ENCODE measurements at places on chromosomes 3 and 15. TPM values are rescaled to one million over a fixed set of nuclear protein-coding genes. Genes with fewer than 3 reads are reported as not detected.
A peak's percentile ranks its signal among the peaks of the same experiment; 100 is the strongest.

GRCh38 chr3:127689266-127689860, 16.6 kb downstream of the ABTB1 start:
- no peaks in the 10 kb centered on the region for H3K27me3 ChIP-seq
- peaks cover 7% of the 10 kb centered on the region for H3K4me1 ChIP-seq
- H3K27ac ChIP-seq = no peak overlapping the region
- DNase-seq = no peak
- H3K36me3 ChIP-seq = no peaks in the 10 kb centered on the region

Gene SCN5A
- 1.9 TPM for total RNA-seq

DNA sequence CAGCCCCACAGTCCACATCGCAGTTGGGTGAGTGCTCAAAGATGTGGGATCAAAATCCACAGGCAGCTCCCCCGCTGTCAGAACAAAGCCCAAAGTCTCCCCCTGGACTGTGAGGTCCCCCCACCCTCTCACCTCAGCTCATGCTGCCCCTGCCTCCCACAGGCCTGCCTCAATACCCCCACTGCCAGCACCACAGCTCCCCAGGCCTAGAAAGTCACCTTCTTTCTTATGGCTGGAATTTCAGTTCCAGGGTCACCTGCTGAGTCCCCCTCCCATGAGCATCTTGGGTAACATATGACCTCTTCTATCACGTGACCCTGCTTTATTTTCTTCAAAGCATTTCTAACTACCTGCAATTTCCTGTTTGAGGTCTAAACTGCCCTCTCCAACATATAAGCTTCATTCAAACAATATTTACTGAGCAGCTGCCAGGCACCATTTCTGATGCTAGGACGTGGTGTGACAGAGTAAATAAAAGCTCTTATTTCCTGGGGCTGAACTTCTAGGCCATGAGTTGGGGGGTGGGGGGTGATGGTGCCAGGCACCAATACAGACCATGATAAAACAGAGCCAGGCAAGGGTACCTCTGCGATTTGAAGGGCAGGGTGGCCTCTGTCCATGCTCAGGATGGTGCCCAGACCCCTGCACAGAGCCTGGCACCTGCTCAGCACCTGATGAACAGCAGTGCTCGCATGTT, 2.4 kb upstream of the TMEM89 start:
- DNase-seq = no peak
- no peaks in the 10 kb centered on the region for H3K27me3 ChIP-seq
- H3K36me3 ChIP-seq = peaks cover 3% of the 10 kb centered on the region
- no peak overlapping the region for H3K4me3 ChIP-seq
- no peak overlapping the region for H3K27ac ChIP-seq

- H3K27me3 ChIP-seq = no peaks in the 10 kb centered on the region
- DNase-seq = no peak
These were observed 14.8 kb downstream of the WDR53 start for GRCh38 chr3:196553551-196553950.

DNA sequence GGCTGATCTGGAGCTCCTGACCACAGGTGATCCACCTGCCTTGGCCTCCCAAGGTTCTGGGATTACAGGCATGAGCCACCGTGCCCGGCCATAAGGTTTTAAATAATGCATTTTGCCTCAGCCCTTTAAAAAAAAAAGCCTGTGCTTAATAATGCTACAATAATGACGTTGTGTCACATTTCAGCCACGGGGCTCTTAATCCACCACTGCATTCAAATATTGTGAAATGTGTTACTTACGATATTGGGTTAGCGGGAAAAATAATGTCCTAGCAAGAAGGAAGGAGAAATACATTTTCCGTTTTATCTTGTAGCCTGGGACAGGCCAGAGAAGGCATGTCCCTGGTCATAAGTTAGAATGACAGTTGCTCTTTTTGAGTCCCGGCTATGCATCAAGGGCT, 17.6 kb downstream of the PAQR5 start:
- no peaks in the 10 kb centered on the region for H3K27me3 ChIP-seq
- DNase-seq = no peak
- H3K27ac ChIP-seq = no peak overlapping the region

DNA sequence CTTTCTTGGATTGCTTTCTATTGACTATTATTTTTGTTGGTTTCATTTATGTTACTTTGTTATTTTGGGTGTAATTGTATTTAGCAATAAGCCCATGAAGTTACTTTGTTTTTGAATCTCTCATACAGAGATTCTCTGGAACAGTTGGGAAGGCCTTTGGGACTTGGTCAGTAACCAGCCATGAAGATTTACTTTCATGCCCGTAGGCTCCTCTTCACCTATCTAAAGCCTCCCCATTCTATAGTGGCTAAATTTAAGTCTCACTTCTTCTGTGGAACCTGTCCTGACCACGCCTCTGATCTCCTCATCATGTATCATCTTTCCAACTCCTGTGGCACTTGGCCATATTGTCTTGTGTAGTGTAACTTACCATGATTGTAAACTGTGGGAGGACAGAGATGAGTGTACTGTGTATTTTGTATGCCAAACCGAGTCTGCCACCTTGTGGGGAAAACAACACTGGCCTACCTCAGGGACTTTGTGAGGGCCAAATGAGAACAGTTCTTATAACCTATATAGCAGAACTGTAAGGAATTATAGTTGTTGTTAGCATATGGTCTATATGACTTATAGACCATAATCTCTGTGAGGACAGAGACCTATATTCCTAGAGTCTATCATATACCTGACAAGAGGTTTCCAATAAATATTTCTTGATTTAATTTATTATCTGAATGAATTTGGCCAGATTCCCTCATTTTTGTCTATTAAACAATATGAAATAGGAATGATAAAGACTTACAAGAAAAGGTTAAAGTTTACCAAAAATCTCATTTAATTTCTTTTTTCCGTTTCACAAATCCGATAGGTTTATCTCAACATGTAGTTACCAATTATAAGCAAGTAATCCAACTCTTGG, 75.0 kb downstream of the STARD9 start:
- peak; percentile 53 for DNase-seq
- H3K27ac ChIP-seq = no peak overlapping the region
- H3K27me3 ChIP-seq = no peaks in the 10 kb centered on the region
- H3K36me3 ChIP-seq = no peaks in the 10 kb centered on the region
- no peaks in the 10 kb centered on the region for H3K4me1 ChIP-seq

DNA sequence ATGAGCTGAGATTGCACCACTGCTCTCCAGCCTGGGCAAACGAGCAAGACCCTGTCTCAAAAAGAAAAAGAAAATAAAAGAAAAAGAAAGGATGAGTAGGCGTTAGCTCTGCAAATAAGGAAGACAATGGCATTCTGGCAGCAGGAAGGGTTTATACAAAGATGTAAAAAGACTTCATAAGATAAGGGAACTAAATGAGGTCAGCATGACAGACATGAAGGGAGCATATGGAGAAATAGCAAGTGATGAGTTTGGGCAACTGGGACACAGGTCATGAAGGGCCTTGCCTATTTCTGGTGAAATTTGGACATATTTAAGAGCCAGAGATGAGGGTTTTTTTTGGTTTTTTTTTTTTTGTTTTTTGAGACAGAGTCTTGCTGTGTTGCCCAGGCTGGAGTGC, 24.5 kb downstream of the TMEM266 start:
- H3K27me3 ChIP-seq = no peaks in the 10 kb centered on the region
- no peak overlapping the region for H3K4me3 ChIP-seq
- H3K4me1 ChIP-seq = no peaks in the 10 kb centered on the region

Gene MYRIP
- total RNA-seq = 3.4 TPM

- no peak overlapping the region for H3K4me3 ChIP-seq
- no peaks in the 10 kb centered on the region for H3K27me3 ChIP-seq
- DNase-seq = no peak
These were observed 97.2 kb upstream of the CTNNB1 start for GRCh38 chr3:41102053-41102556.

GRCh38 chr15:29456255-29456654, 186.6 kb upstream of the NSMCE3 start:
- H3K27me3 ChIP-seq = no peaks in the 10 kb centered on the region
- no peak overlapping the region for H3K4me3 ChIP-seq
- no peak overlapping the region for H3K27ac ChIP-seq
- no peak for DNase-seq

Gene RARB
- total RNA-seq = 19.3 TPM

Gene GRAMD1C
- total RNA-seq = 10.0 TPM

Gene DNAH1
- total RNA-seq = 8.8 TPM

DNA sequence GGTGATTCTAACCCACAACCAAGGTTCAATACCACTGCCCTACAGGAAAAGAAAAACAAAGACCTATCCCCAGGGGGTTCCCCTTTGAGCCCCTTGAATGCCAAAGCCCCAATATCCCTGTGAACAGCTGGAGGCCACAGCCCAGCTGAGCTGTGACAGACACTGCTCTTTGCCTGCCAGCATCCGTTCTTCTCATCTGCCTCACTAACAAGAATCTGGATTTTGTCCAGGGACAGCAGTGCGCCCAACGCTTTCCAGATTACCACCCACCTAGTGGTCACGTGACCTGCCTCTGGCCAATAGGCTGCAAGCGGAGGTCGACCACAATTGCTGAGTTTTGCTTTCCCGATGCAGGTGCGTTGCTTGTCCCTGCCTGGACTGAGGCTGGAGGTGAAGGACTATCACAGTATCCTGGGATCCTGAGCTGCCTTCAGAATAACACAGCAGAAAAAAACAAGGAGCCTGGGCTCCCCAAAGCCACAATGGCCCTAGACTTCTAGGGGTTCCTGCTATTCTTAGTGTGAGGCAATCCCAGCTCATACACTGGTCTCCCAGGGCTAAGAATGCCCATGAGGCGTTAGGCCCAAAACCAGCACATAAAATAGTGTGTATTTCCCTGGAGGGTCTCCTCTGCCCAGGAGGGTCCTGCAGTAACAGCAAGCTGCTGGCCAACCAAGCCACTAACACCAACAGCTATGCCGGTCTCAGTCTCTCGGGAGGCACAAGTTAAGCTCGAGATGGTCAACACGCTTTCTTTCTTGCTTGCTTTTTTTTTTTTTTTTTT, 13.8 kb downstream of the BDH1 start:
- DNase-seq = peak; percentile 44
- H3K27me3 ChIP-seq = no peaks in the 10 kb centered on the region
- H3K36me3 ChIP-seq = no peaks in the 10 kb centered on the region
- H3K4me1 ChIP-seq = peaks cover 20% of the 10 kb centered on the region
- H3K4me3 ChIP-seq = no peak overlapping the region

- no peak overlapping the region for H3K4me3 ChIP-seq
- no peaks in the 10 kb centered on the region for H3K27me3 ChIP-seq
- H3K36me3 ChIP-seq = no peaks in the 10 kb centered on the region
These were observed 30.0 kb upstream of the AKAP13 start for GRCh38 chr15:85350395-85350794.

Gene LNP1
- total RNA-seq = 10.7 TPM

- H3K27me3 ChIP-seq = no peaks in the 10 kb centered on the region
- no peaks in the 10 kb centered on the region for H3K36me3 ChIP-seq
- H3K4me1 ChIP-seq = no peaks in the 10 kb centered on the region
- no peak overlapping the region for H3K27ac ChIP-seq
These were observed 58.9 kb downstream of the TMEM41A start for GRCh38 chr3:185439745-185440466.

DNA sequence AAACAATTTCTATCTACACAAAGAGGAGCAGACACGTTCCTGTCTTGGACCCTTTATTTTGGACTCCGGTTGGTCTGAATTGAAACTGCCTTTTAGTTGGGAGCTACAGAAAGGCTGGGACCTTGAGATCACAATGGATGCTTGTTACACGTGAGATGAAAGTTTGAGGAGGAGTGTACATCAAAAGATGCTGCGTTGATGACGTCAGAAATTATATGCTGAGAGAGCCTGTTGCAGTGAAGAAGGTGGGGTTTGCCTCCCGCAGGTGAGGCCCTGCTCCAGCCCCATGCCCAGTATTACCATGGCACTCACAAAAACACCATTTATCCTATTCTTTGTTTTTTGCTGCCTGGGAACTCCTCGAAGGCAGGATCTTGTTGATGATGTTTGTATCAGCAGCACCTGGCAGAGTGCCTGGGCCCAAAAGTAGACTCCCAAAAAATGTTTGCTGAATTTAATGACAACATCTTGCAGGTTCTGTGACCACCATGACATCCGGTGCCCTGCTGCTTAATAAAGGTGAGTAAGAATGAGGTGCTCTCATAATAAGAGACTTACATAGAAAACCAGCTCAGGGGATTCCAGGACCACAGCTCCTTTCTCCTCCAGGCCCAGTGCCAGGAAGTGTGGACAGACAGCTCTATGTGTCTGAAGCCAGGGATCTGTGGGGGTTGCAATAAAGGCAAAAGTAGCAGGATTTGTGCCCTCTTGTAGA, 136.1 kb upstream of the UBE2E1 start:
- H3K27ac ChIP-seq = no peak overlapping the region
- H3K4me1 ChIP-seq = no peaks in the 10 kb centered on the region
- H3K36me3 ChIP-seq = no peaks in the 10 kb centered on the region
- no peak overlapping the region for H3K4me3 ChIP-seq
- peaks cover 4% of the 10 kb centered on the region for H3K27me3 ChIP-seq

DNA sequence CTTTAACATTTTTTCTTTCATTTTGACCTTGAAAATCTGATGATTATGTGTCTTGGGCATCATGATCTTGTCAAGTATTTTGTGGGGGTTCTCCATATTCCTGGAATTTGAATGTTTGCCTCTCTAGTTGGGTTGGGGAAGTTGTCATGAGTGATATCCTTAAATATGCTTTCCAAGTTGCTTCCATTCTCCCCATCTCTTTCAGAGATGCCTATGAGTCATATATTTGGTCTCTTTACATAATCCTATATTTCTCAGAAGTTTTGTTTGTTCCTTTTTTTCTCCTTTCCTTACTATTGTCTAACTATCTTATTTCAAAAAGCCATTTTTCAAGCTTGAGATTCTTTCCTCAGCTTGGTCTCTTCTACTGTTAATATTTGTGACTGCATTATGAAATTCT, 69.0 kb upstream of the CCDC80 start:
- DNase-seq = no peak
- H3K27me3 ChIP-seq = no peaks in the 10 kb centered on the region
- H3K27ac ChIP-seq = no peak overlapping the region
- no peak overlapping the region for H3K4me3 ChIP-seq
- no peaks in the 10 kb centered on the region for H3K36me3 ChIP-seq
- no peaks in the 10 kb centered on the region for H3K4me1 ChIP-seq

DNA sequence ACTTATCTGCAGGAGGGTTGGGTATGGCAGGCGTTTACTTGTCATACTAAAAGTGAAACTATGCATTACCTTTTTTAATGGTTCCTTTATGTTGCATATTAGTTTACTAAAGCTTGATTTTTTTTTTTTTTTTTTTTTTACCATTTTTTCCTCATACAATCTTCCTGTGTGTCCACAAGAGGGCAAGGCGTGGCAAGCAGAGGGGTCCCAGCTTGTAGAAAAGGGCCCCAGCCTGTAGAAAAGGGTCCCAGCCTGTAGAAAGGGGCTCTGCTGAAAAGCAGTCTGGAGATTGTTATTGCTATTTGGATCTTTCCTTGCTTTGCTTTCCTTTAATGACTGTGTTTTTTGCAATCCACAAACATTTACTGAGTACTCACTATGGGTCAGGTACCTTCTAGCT, 21.9 kb downstream of the MKRN2 start:
- H3K4me3 ChIP-seq = no peak overlapping the region
- no peaks in the 10 kb centered on the region for H3K27me3 ChIP-seq
- H3K36me3 ChIP-seq = peaks cover 79% of the 10 kb centered on the region
- H3K4me1 ChIP-seq = no peaks in the 10 kb centered on the region
- DNase-seq = no peak

All from thyroid gland (tissue), 4 donors.